ENCODE measurements at places on chromosomes 11 and 22.

DNA sequence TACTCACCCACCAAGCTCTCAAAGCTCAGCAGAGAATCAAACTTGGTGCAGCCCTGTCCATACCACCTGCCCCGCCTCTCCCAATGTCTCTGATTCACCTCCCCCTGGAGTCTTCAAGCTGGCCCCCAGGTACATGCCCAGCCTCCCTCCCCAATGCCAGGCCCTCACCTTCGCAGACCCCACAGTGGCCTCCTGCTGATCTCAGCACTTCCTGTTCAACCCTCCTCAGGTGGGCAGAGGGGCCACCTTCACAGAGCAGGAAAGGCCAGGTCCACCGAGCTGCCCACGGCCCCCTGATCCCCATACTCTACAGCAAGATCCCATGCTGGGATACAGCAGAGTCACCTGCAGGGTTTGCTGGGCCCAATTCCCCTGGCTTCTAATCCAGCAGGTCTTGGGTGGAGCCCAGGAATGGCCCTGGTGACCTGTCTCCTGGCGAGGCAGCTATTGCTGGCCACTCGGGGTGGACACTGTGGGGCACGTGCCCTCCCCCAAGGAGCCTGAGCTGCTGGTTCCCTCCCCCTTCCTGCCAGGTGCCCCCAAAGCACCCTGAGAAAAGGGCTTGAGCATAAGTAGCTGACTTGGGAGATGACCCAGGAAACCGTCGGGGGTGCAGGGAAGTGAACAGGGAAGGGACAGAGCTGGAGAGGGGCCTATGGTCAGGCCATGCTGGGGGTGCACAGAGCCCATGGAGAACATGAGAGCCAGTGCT, 150.7 kb downstream of the BRD1 start:
- DNase-seq = no peak

GRCh38 chr22:32016081-32016480, 27.0 kb upstream of the SLC5A1 start:
- no peak for DNase-seq

DNA sequence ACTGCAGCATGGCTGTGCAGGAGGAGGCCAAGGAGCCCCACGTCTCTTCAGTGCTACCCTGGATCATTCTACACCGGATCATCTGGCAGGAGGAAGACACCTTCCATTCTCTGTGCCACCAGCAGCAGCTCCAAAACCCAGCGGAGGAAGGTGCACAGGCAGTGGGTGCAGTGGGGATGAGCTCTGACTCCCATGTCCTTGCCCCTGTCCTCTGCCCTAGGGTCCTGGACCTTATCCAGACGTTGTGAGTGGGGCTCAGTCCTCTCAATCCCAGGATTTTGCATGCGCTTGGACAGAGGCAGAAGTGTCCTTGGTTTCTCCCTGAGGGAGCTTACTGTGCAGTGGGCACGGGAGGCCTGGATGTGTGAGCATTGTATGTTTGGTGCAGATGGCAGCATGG, 61.3 kb downstream of the CABIN1 start:
- no peak for DNase-seq

- no peak for DNase-seq
Measured at GRCh38 chr11:41848349-41848748, 388.9 kb upstream of the LRRC4C start.

- DNase-seq = no peak
Measured at GRCh38 chr22:28953403-28953802, 70.0 kb downstream of the ZNRF3 start.

DNA sequence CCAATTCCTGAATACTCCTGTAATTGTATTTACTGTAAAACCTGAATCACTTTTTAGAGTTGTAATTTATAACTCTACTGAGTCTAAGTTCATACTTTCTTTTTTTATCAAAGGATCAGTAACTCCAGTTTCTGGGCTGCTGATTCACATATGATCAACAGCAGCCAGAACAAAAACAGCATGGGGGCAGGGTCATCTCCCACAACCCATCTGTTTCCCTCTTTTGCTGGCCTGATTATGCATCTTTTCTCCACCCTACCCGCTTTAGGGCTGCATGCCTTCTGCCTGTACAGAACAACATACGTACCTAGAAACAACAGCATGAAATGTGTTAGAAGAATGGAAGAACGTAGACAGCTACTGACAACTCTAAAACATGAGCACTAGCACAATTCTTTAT, 76.0 kb downstream of the MRTFA start:
- peak; percentile 7 for DNase-seq
